Stimulated activated CD8-positive, alpha-beta memory T cell treated with anti-CD3 and anti-CD28 coated beads, Interleukin-4, amount 100 ng/mL, for 48 hours (primary cell): ENCODE measurements at places on chromosomes 2 and 18.

GRCh38 chr2:162125138-162125537, 26.9 kb downstream of the GCG start:
- no peak for DNase-seq

- no peak for DNase-seq
These were observed 481.3 kb upstream of the CHAC2 start for GRCh38 chr2:53286345-53286744.

GRCh38 chr18:9612215-9612830, 2.0 kb downstream of the PPP4R1 start:
- DNase-seq = peak; percentile 36

DNA sequence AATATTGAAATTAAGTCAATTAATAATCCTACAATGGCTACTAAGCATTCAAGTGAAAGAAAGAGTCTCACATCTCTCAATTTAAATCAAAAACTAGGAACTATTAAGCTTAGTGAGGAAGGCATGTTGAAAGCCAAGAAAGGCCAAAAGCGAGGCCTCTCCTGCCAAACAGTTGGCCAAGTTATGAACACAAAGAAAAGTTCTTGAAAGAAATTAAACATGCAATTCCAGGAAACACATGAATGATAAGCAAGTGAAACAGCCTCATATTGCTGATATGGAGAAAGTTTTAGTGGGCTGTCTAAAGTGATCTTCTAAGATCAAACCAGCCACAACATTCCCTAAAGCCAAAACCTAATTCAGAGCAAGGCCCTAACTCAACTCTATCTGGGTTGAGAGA, 11.8 kb downstream of the RDH14 start:
- no peak for DNase-seq

- no peak for DNase-seq
These were observed 43.5 kb downstream of the ATP8B1 start for GRCh38 chr18:57759650-57760049.

DNA sequence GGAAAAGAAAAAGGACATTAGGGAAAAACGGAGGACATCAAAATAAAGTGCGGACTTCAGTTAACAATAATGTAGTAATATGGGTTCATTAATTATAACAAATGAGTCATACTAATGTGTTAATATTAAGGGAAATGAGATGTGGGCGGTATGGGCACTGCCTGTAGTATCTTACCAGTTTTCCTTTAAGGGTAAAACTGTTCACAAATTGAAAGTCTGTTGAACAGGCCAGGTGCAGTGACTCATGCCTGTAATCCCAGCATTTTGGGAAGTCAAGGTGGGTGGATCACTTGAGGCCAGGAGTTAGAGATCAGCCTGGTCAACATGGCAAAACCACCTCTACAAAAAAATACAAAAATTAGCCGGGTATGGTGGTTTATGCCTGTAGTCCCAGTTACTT, 56.8 kb upstream of the PMAIP1 start:
- no peak for DNase-seq

- no peak for DNase-seq
These were observed 12.5 kb downstream of the MARCO start for GRCh38 chr2:118954297-118955060.

DNA sequence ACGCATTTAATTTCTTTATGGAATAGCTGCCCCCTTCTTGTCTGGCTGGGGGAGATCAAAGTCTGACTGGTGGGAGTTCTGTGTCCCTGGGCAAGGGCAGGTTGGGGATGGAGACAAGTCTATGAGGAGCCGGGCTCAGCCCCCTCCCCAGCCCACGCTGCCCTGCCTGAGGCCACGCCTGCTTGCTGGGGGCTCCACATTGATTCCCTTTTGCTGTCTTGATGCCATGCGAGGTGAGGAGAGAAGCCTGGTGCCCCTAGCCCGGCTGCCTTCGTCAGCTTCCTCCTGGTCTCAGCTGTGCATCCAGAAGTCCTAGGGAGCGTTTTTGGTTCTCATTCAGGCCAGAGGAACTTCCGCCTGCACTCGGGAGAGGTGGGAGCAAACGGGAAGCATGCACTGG, 247.9 kb downstream of the NDUFA10 start:
- no peak for DNase-seq

GRCh38 chr18:6729247-6730091, at the start of gene ARHGAP28:
Gene ARHGAP28 (plus strand): TSS chr18:6729716. CDS start chr18:6729822, 106 bp downstream.
- peak; percentile 29 for DNase-seq

- DNase-seq = peak; percentile 60
These were observed 120.5 kb upstream of the CXCR4 start for GRCh38 chr2:136238286-136239078.

DNA sequence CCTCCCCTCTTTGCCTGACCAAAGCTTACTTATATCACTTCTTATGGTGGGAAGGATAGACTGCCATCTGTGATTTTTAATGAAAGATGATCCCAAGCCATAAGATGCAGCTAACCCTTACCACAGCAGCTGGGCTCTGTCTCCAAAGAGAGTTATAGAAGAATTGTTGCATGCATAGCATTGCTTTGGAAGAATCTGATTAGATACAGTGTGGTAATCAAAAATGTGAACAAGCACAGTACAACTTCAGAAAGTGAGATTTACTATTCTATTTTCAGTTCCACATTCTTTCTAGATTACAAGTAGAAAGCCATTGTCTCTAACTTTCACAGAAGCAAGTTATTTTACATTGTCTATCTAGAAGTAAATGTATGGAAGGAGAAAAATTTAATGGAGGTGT, 129.0 kb upstream of the ACVR2A start:
- no peak for DNase-seq

GRCh38 chr2:162103443-162104009, 29.5 kb upstream of the DPP4 start:
- no peak for DNase-seq

DNA sequence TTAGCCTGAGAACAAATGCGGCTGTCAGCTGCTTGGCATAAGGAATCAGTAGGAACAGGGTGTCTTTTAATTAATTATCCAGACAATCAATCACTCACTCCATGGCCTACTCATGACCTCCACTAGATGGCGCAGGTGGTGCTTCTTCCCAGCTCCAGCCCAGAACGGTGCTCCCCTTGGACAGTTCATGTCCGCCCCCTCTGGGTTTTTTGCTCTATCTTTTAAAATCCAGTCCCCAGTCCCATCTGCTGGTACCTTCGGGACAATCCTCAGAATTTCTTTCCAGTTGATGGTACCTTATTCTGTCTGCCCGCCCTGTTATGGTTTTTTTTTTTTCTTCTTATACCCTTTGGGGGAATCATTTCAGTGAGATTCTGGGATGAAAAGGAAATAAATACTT, 99.8 kb downstream of the CACNB4 start:
- peak; percentile 68 for DNase-seq

DNA sequence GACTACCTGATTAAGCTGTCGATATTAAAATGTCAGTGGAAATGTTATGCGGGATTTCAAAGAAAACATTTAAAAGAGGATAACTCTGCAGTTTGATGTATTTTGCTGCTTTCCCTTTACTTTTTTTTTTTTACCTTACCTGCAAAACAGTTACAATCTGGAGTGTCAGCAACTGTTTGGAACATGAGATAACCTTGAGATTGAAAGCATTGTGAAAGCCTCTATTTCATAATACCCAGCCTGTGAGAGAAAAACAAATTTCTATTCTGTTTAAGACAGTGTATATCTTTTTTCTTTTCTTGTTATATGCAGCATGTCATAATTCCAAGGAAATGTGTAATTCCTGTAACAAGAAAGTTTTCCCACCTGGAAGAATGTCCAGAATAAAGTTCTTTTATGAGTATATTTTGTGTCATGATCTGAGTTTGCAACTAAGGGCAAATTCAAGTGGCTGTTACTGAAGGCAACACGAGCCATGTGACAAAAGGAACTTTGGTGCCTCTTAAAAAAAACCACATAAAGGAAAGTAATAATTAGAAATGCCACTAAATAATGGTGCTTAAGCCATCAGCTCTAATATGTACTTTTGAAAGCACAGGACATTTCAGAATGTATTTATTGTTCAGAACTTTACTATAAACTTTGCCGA, 297.0 kb upstream of the DSEL start:
- no peak for DNase-seq

GRCh38 chr2:128312411-128312810, 6.3 kb downstream of the HS6ST1 start:
- DNase-seq = peak; percentile 11

DNA sequence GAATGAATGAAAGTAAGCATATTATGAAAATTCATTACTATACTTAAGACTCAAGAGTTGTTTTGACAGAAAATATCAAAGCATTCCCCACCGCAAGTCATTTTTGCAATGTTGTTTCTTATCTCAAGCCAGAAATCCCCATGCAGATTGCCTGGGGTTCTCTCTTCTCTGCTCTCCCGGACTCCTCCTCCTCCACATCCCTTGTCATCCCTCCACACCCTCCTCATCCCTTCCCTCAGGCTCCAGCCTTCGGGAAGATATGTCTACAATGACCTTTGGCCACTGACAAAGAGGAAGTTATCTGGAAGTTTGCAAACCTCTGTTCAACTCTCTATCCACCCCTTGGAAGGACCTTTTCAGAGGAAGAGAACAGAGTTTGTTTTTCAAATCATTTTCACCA, 11.9 kb downstream of the TFCP2L1 start:
- no peak for DNase-seq

GRCh38 chr2:60486067-60486466, 67.4 kb downstream of the BCL11A start:
- DNase-seq = no peak

DNA sequence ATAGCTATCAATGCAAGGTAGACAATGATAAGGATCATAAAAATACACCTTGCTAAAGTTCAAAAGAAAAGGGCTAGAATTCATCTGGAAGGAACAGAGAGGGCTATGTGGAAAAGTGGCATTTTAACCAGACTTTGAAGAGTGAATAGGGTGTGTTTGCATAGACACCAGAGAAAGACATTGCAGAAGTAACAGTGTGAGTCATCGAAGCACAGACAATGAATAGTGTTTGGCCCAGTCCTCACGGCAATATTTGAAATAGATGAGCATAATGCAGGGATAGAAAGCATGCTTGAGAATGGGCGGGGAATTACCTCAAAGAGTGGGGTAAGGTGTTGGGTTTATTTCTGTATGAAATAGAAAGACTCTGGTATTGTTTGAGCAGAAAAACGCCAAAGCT, 24.2 kb downstream of the MYT1L start:
- DNase-seq = no peak

DNA sequence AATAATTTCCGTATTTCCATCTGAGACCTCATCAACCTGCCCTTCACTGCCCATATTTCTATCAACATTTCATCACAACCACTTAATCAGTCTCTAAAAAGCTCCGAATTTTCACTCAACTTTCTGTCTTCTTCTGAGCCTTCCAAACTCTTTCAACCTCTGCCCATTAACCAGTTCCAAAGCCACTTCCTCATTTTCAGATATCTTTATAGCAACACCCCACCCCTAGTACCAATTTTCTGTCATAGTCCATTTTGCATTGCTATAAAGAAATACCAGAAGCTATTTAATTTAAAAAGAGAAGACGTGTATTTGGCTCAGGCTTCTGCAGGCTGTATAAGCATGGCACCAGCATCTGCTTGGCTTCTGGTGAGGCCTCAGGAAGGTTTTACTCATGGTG, 107.0 kb downstream of the PTGR3 start:
- no peak for DNase-seq

- no peak for DNase-seq
These were observed 50.4 kb upstream of the CYRIA start for GRCh38 chr2:16716024-16716423.

DNA sequence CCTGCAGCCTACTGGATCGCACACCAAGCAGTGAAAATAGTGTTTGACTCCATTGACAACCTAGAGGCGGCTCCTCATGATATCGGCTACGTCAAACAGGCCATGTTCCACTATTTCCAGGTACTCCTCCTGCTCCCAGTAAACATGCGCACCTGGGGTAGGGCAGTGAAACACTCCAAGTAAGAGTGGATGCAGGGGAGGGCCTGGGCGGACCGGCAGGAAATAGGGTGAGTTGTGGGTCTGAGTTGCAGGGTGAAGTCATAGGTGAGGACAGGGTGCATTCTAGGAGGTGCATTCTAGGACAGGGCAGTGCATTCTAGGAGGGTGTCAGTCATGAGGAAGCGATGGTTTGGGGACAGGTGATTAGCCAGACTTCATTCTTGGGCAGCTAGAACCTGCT, 5.0 kb downstream of the NAGK start:
- DNase-seq = no peak

DNA sequence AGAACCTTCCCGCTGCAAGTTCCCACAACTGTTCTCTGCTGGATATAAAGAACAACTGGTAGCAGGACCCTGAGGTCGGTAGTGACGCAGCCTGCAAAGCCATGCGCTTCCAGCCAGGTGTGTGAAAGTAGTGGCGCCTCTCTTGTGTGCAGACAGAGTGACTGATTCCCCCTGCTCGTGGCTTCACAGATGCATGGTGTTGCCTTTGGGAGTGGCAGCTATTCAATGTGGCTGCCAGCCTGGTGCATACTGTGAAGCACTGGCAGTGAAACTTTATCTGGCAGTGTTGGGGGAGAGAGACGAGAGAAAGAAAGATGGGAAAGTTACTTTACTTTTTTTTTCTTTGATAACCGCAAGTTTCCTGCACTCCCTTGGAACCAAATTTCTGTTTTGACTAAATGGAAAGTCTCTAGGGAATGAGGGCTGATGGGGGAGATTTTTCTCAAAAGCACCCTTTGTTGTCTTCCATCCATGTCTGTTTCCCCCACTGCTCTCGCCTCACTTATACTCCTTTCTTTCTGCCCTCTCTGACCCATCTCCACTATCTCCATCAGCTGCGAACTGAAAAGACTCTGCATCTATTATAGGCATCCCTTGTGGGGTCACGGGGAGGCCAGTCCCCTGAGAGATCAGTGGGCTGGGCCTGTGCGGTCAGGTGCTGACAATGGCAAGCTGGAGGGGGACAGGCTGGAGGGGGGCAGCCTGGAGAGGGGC, 90.0 kb upstream of the TNP1 start:
- DNase-seq = no peak

DNA sequence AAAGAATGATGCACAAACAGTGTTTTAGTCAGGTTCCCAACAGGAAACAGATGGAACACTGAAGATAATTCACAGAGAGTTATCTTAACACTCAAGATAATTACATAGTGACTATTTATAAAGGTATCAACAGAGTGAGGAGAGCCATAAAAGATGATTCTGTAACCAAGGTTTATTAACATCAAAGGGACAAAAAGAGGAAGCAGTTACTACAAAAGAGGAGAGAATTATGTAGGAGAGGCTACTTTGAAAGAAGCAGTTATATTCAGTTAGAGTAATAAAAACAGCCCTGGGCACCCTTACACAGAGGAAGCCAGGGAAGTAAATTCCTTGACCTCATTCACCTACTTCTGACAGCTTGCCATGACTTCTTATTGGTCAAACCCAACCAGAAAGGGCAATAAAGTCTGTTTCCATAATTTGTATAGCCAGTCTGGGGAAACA, 326.5 kb upstream of the SLC39A10 start:
- no peak for DNase-seq
